ENCODE measurements at places on chromosomes 16 and 17.

- DNase-seq = no peak
Observed at GRCh38 chr16:66058172-66058691, 308.3 kb upstream of the CDH5 start.

GRCh38 chr17:77115510-77115909, 25.3 kb upstream of the SEC14L1 start:
- DNase-seq = no peak

DNA sequence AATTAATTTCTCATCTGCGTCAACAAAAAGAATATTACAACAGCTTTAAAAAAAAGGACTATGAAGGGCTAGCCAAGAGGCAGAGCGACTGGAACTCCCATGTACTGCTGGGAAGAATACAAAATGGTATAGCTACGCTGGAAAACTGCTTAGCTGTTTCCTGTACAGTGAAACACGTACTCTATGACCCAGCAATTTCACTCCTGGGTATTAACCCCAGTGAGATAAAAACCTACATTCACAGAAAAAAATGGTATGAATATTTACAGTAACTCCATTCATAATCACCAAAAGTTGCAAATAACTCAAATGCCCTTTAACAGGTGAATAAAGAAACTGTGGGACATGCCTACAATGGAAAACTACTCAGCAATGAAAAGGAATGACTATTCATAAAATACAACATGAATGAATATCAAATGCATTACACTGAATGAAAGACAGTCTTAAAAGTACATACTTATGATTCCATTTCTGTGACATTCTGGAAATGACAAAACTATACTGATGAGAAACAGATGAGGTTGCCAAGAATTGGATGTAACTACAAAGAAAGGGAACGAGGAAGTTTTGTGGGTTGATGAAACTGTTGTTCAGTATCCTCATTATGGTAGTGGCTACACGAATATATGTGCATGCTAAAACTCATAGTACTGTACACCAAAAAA, 27.6 kb downstream of the CMTM4 start:
- no peak for DNase-seq

- DNase-seq = no peak
Observed at GRCh38 chr16:22181426-22181825, 19.1 kb downstream of the SDR42E2 start.

DNA sequence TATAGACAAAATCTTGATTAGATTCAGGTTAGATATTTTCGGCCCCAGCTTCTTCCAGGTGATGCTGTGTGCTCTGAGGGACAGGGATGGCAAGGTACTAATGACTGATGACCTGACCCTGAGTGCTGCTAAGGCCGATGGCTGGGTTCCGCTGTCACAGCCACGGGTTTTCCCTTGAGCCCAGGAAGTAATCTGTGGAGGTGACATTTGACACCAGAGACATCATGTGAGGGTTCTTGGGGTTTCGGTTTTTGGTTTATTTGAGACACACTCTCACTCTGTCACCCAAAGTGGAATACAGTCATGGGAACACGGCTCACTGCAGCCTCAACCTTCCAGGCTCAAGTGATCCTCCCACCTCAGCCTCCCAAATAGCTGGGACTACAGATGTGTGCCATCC, 9.8 kb downstream of the OTOP3 start:
- DNase-seq = no peak

DNA sequence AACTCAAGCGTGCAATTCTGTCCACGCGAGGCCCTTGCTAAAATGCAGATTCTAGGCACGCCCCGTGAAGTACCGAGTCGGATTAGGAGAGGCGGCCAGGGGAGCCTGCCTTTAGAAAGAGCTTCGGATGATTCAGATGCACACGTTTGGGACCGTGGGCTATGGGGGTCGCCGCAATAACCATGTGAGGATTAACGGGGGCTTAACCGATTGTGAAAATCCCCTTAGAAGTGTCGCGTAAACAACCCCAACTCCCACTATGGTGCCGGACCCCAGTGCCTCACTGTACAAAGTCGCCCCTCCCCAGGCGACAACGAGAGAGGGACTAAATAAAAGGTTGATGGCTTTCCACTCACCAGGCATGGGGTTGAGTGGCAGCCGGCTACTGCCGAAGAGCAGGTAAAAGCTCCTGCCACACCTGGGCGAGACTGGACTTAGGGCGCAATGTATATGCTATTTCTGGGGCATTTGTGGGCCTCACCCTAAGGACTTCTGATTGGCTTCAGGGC, 635 bp upstream of the SP2 start:
- DNase-seq = no peak

- no peak for DNase-seq
Observed at GRCh38 chr16:24174957-24175356, 81.2 kb upstream of the CACNG3 start.

Data from stimulated activated CD8-positive, alpha-beta memory T cell treated with anti-CD3 and anti-CD28 coated beads, Interleukin-15, amount 100 ng/mL, for 24 hours (primary cell).